ENCODE measurements at places on chromosomes 12 and 14.

DNA sequence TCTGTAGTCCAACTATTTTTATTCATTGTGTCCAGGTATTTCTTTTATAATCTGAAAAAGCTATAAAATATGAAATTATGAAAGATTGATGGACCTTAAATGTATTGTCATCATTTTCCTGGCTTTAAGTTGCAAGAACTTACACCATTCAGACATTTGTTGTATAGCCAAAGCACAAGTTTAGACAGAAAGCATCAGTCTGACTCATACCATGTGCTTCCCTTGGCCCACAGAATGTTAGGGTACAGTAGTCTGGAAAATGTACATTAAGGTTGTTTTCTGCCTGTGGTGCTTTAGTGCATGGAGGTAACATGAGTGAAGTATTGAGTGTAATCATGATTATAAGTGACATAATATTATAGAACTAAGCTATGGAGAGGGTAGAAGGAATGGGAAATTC lies 1002.5 kb downstream of the BCL11B start:
- DNase-seq = no peak

- no peak for DNase-seq
Observed at GRCh38 chr12:128557231-128557630, 266.5 kb downstream of the SLC15A4 start.

GRCh38 chr12:7221486-7221885 lies 32.0 kb downstream of the PEX5 start:
- DNase-seq = no peak

DNA sequence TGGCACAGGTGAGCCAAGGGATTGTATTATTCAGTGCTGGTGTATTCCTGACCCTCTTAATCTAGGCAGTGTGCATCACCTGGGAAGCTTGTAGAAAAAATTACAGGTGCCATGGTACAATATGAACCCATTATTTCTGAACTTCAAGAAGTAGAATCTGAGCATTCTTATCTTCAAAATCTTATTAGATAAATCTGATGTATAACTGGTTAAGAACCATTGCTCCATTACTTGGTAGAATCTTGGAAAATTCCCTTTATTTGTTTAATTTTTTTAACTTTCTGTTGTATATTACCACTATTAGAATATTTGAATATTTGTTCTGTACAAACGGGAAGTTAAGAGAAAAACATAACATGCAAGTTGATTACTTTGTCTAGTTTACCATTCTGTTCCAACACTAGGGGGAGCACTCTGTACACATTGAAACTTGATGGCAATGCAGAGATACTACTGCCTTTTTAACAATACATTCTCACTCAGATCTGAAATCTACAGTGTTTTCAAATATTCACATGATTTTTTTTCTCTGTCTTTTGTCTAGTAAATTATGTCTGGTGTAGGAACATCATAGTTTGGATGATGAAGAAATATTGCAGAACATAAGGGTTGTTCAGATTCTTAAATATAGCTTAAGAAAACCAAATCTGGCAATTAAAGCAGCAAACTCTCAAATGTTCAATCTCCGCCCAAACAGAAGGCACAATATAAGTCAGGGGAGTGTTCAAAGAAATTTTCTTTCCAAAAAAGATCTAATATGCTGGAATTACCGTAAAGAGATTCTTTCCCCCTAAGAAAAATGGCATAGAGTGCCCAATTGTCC lies 196.6 kb downstream of the PCNX1 start:
- DNase-seq = no peak

DNA sequence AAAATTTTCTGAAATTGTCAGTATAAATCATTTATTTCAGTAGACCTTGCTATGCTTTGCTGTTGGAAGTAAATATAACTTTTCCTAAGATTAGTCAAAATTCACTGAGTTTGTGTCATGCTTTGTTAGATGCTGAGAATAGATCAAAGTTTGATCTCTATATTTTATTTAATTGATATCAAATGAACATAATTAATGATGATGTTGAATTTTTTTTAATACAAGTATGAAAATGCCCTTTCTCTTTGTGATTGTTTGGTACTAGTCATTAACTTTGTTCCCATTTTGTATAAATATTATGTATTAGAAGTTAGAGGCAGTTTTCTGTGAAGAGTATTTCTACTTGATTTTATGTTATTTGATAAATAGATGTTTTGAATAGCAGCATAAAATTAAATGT lies 45.7 kb downstream of the CCDC91 start:
- no peak for DNase-seq

DNA sequence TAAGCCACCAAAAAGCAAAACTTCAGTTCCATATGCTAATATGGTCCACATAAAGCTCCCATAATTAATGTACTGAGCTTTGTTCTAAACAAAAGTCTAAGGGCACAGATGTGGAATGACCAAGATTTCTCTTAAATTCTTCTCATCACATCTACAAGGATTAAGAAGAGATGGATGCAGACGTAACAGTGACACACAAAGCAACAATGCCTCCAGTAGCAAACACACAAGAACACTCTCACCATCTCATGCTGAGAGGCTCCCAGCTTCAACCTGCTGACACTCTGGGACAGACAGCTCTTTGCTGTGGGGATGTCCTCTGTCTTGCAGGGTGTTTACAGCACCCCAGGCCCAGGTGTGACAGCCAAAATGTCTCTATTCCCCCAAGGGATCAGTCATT lies 48.2 kb downstream of the SETD3 start:
- no peak for DNase-seq
